ENCODE measurements at places on chromosomes 13 and 19. TPM values are rescaled to one million over a fixed set of nuclear protein-coding genes. Genes with fewer than 3 reads are reported as not detected.

GRCh38 chr13:40665126-40666044 is 1.1 kb downstream of the FOXO1 start:
- peaks cover under 1% of the 10 kb centered on the region for H3K36me3 ChIP-seq
- no peaks in the 10 kb centered on the region for H3K27me3 ChIP-seq
- H3K4me3 ChIP-seq: peak overlapping the region; percentile 95
- DNase-seq: peak; percentile 78

DNA sequence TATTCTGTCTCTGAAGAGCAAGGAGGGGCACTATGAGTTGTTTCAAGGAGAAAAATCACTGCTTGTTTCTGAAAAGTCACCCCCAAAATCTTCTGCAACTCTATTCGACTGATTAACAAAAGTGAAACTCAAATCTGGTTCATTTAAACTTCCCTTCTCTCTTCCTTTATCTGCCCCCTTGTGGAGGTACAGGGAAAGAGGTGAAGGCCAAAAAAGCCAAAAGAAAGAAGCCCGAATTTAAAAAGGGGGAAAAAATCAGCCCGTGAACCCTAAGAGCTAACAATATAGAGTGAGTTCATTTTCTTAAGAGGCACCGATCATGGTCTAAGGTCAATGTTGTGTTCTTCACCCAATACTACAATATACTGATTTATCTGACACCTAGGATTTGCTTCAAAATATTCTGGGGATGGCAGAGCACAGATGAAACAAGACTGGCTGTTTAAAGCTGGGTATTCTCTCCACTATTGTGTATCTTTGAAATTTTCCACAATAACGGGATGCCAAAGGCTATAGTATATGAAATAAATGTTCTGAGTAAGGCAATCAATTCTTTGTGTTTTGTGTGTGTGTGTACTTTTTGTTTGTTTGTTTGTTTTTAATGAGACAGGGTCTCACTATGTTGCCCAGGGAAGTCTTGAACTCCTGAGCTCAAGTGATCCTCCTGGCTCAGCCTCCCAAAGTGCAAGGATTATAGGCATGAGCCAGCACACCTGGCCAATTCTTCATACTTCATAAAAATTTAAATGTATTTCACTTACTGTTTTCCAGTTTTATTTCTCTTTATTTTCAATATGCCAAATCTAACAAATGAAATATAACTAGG is 55.0 kb upstream of the EEF1AKMT1 start:
- H3K4me3 ChIP-seq: no peak overlapping the region
- no peaks in the 10 kb centered on the region for H3K36me3 ChIP-seq
- H3K27ac ChIP-seq: no peak overlapping the region
- DNase-seq: peak; percentile 76
- H3K4me1 ChIP-seq: no peaks in the 10 kb centered on the region
- H3K27me3 ChIP-seq: no peaks in the 10 kb centered on the region

DNA sequence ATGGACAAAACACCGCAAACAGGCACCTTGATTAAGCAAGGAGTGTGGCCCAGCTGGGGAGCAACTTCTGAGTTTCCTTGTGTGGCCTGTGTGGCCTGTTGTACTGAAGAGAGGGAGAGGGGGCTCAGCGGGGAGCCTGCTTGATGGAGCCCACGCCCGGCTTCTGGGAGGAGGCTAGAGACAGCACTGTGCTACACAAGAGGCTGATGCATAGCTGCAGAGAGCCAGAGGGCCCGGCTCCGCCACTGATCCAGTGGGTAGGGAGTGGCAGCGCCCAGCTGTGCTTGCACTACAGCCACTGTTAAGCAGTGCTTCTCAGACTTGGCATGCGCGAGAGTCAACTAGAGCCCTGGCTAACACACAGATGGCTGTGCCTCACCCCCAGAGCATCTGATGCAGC is 19.0 kb downstream of the LYL1 start:
- no peaks in the 10 kb centered on the region for H3K36me3 ChIP-seq
- H3K4me1 ChIP-seq: no peaks in the 10 kb centered on the region
- no peaks in the 10 kb centered on the region for H3K27me3 ChIP-seq

DNA sequence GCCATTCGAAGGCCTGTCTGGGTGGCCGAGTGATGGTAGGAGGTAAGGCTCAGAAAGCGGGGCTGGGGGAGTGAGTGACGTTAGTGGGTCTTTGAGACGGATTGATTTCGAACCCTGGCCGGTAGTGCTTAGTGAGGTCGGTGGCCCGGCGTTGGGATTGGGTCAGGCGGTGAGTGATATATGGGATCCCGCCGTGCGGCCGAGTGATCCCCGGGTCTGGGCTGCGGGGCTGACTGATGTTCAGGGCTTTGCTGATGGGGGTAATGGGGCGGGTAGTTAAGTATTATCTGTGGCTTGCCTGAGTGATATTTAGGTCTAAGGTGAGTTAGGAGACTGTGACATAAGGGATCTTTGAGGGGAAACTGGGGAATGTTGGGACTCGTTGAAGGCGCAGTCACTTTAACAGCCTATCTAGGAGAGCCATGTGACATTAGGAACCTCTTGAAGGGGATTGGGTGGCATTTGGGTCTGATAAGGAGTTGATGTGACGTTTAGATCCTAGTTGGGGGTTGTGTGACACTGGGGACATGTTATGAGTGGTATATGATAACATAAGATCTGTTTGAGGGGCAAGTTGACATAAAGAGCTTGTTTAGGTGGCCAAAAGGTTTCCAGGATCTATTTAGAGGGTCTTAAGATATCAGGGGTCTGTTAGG is 543 bp downstream of the PSMC4 start:
- H3K4me1 ChIP-seq: peaks cover 25% of the 10 kb centered on the region
- peak overlapping the region; percentile 95 for H3K27ac ChIP-seq
- H3K27me3 ChIP-seq: no peaks in the 10 kb centered on the region
- DNase-seq: no peak
- H3K4me3 ChIP-seq: peak overlapping the region; percentile 94

GRCh38 chr13:79468819-79469218 is 12.1 kb upstream of the NDFIP2 start:
- DNase-seq: no peak
- no peaks in the 10 kb centered on the region for H3K27me3 ChIP-seq
- H3K27ac ChIP-seq: no peak overlapping the region
- H3K36me3 ChIP-seq: no peaks in the 10 kb centered on the region
- H3K4me3 ChIP-seq: no peak overlapping the region
- H3K4me1 ChIP-seq: no peaks in the 10 kb centered on the region

GRCh38 chr19:48085076-48085475 is 25.5 kb downstream of the PLA2G4C start:
- no peak for DNase-seq
- no peak overlapping the region for H3K27ac ChIP-seq
- H3K27me3 ChIP-seq: no peaks in the 10 kb centered on the region
- no peak overlapping the region for H3K4me3 ChIP-seq
- H3K4me1 ChIP-seq: no peaks in the 10 kb centered on the region

DNA sequence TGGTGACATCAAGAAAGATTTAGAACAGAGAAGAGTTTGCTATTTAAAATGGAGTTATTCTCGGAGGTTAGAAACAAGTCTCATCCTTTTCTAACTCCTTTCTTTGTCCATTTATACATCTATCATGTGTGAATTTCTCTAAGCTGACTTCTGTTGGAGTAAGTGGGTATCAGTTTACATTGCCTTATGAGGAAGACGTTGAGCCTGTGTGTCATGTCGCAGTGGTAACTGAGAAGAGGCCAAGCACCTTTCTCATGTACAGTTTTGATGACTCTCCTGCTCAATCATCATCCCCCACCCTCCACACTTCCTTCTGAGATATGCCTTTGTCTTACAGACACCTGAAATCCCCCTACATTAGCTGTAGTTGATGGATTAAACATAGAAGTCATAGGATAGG is 624.8 kb downstream of the LIG4 start:
- H3K27ac ChIP-seq: no peak overlapping the region
- DNase-seq: no peak
- H3K4me3 ChIP-seq: no peak overlapping the region
- H3K27me3 ChIP-seq: no peaks in the 10 kb centered on the region
- H3K36me3 ChIP-seq: no peaks in the 10 kb centered on the region

DNA sequence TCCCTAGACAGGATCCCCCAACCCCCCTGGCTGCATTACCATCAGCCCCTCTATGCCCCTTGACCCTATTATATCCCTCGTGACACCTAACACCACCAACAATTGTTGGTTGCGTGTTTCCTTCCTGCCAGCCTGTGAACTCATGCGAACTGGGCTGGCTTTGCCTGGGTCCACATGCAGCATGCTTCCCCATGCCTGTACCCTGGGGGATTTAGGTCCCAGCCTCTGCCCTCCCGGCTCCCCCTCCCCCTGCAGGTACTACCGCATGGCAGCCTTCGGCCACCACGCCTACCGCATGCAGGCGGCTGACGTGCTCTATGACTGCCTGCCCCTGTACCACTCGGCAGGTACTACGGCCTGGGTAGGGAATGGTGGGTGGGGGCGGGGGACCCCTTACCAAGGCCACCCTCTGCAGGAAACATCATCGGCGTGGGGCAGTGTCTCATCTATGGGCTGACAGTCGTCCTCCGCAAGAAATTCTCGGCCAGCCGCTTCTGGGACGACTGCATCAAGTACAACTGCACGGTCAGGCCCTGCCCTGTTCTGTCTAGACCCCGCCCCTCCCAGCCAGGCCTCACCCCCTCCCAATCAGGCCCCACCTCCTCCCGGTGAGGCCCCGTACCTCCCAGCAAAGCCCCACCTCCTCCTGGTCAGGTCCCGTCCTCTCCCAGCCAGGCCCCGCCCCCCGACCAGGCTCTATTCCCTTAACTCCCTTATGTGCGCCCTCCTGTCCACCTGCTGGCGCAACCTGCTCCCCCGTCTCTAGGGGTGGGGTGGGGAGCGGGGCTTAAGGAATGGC is 18.5 kb downstream of the SLC27A1 start:
- no peaks in the 10 kb centered on the region for H3K27me3 ChIP-seq
- peak overlapping the region; percentile 21 for H3K4me3 ChIP-seq
- no peaks in the 10 kb centered on the region for H3K36me3 ChIP-seq
- peak; percentile 81 for DNase-seq

- no peaks in the 10 kb centered on the region for H3K27me3 ChIP-seq
- H3K27ac ChIP-seq: no peak overlapping the region
- H3K4me3 ChIP-seq: no peak overlapping the region
- no peak for DNase-seq
- no peaks in the 10 kb centered on the region for H3K36me3 ChIP-seq
- H3K4me1 ChIP-seq: no peaks in the 10 kb centered on the region
Observed at GRCh38 chr19:33432446-33433170, 59.1 kb downstream of the CEBPG start.

- no peaks in the 10 kb centered on the region for H3K4me1 ChIP-seq
- no peak for DNase-seq
- H3K27me3 ChIP-seq: no peaks in the 10 kb centered on the region
- H3K36me3 ChIP-seq: no peaks in the 10 kb centered on the region
- H3K4me3 ChIP-seq: no peak overlapping the region
- H3K27ac ChIP-seq: no peak overlapping the region
Observed at GRCh38 chr13:50404116-50404515, 388.9 kb downstream of the KCNRG start.

- H3K27me3 ChIP-seq: no peaks in the 10 kb centered on the region
- DNase-seq: no peak
- H3K4me1 ChIP-seq: no peaks in the 10 kb centered on the region
- no peaks in the 10 kb centered on the region for H3K36me3 ChIP-seq
- H3K27ac ChIP-seq: no peak overlapping the region
Observed at GRCh38 chr19:31596751-31597150, 247.5 kb upstream of the TSHZ3 start.

DNA sequence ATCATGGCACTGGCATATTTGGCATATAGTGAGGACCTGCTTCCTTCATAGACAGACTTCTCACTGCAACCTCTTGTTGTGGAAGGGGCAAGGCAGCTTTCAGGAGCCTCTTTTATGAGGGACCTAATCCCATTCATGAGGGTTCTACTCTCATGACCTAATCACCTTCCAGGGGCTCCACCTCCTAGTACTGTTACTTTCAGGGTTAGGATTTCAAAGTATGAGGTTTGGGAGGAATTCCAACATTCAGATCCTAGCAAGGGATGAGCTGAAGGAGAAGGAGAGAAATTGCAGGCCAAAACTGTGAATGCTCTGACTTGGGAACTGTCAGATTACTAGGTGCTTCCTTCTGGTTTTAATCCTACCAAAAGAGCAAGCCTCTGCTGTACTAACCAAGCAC is 87.8 kb downstream of the LMO7 start:
- DNase-seq: no peak

- H3K36me3 ChIP-seq: peaks cover 75% of the 10 kb centered on the region
- peak; percentile 65 for DNase-seq
- H3K4me1 ChIP-seq: no peaks in the 10 kb centered on the region
- no peaks in the 10 kb centered on the region for H3K27me3 ChIP-seq
- H3K4me3 ChIP-seq: no peak overlapping the region
Observed at GRCh38 chr19:35889370-35890112, 10.8 kb downstream of the NFKBID start.

DNA sequence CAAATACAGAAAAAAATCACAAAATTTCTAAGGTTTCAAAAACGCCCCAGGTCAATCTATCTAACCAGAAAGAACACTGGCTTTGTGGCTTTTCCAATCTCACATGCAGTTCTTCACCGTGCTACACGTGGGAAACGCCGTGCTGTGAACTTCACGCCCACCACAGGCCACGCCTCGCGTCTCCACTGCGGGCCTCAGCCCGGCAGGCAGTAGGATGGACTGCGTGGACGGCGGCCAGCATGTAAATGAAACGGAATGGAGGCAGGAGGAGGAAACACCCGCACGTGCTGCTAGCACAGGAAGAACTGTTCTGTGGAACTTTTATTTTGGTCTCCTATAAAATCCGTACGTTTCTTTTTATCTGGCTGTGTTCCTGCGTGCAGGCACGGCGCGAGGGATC is 23.8 kb downstream of the ZNF787 start:
- H3K36me3 ChIP-seq: no peaks in the 10 kb centered on the region
- H3K4me3 ChIP-seq: no peak overlapping the region
- H3K27ac ChIP-seq: no peak overlapping the region
- H3K4me1 ChIP-seq: no peaks in the 10 kb centered on the region
- no peaks in the 10 kb centered on the region for H3K27me3 ChIP-seq

DNA sequence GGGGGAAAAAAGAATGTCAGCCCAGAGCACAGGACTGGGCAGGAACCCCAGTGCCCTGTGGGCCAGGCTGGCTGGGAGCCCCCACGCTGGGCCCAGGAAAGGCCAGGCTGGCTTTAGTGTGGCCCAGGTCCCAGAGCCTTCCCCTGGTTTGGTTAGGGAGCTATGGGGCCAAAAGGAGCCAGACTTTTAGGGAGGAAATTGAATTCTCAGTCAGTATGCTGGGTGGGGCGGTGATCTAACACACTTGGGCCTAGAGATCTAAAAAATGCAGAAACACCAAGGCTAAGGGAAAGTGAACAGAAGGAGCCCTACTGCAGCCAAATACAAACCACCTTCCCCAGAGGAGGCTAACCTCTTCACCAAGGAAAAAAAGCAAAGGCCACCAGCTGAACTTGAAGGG is 137.5 kb downstream of the CRYL1 start:
- H3K4me3 ChIP-seq: no peak overlapping the region
- no peak overlapping the region for H3K27ac ChIP-seq
- DNase-seq: no peak
- H3K4me1 ChIP-seq: no peaks in the 10 kb centered on the region
- no peaks in the 10 kb centered on the region for H3K36me3 ChIP-seq

Gene OCEL1
- 40.4 TPM for total RNA-seq

Gene ZNF256
- 19.0 TPM for total RNA-seq

Gene MIER2
- 14.0 TPM for total RNA-seq

Gene LHFPL6
- 0.15 TPM for total RNA-seq

Gene PCSK4
- 1.3 TPM for total RNA-seq

Gene B3GNT3
- total RNA-seq: not detected

Gene TMEM145
- not detected for total RNA-seq
